NCI-H1417 treated with DMSO at 0.1 percent for 48 hours (cell line): ENCODE measurements at places on chromosomes 1 and 21.

DNA sequence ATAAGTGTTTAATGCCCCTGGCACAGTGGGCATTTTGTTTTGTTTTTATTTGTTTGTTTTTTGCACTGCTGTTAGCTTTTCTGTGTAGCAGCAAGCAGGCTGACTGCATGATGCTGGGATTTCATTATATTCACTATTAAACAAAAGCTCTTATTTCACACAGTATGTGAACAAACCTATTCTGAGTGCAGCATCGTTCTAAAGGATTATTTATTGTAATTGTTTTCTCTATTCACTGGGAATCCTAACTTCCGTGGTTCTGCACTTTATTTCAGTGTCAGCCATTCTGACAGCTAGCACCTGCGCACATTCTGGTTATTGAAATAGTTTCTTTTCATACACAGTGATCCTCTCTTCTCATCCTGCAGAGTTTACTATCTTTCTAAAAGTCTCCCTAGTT, 595.0 kb downstream of the NEGR1 start:
- no peak for DNase-seq

GRCh38 chr1:185474440-185475149, 157.6 kb upstream of the IVNS1ABP start:
- no peak for DNase-seq

DNA sequence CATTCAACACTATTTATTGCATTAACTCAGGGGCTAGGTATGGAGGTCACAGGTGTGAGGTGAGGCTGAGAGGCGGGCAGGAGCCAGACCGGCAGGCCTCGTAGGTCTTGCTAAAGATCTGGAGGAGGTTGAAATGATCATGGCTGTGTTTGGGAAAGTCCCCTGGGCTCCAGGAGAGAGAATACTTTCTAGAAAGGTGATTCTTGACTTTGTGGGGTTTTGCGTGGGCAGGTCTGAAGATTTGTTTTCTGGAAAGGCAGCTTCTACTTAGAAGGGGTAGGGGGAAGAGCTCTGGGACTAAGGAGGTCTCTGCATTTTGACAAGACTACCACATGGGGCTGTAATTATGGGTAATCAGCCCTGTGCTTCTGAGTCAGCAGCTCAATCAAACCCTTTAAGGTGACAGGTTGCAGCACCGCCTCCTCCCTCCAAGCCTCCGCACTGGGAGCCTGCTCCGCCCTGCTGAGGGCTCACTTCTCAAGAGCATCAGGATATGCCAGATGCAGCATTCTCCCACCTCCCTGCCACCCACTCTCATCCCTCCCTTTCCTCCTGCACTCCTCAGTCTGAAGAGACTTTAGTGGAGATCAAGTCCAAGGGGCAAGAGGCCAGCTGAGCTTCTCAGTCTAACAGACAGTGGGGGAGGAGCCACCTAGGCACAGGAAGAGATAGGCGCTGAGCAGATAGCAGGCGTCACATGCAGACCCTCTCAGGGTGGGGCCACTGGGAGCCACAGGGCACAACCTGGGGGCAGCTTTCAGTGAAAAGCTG, 30.5 kb downstream of the SLC30A1 start:
- DNase-seq, result peak; percentile 16

DNA sequence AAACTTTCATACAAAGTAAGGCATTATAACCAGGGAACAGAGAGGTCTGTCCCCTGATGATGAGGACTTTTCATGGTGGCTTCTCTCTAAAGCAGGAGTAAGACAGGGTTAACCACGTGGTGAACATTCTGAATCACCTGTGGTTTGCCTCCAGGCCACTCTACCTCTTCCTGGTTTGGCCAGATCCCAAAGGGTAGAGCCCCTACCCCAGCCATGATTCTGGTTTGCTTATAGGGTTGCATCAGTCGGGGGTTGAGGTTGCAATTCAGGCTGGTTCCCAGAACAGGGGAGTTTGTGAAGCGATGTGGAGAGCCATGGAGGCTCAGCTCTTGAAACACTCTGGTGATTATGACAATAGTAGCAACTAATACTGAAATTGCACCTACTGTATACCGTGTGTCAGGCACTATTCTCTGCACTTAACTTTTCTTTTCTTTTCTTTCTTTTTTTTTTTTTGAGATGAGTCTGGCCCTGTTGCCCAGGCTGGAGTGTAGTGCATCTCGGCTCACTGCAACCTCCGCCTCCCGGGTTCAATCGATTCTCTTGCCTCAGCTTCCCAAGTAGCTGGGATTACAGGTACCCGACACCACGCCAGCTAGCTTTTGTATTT, 8.3 kb downstream of the CNR2 start:
- DNase-seq, result no peak

GRCh38 chr1:11507309-11507708, 28.4 kb downstream of the DISP3 start:
- no peak for DNase-seq

GRCh38 chr1:16338961-16339360, 13.3 kb downstream of the FBXO42 start:
- DNase-seq, result no peak

- DNase-seq, result no peak
These were observed 84.5 kb downstream of the ATP6V1G3 start for GRCh38 chr1:198455966-198456365.

GRCh38 chr1:160125746-160126145, 10.2 kb downstream of the ATP1A2 start:
- no peak for DNase-seq

DNA sequence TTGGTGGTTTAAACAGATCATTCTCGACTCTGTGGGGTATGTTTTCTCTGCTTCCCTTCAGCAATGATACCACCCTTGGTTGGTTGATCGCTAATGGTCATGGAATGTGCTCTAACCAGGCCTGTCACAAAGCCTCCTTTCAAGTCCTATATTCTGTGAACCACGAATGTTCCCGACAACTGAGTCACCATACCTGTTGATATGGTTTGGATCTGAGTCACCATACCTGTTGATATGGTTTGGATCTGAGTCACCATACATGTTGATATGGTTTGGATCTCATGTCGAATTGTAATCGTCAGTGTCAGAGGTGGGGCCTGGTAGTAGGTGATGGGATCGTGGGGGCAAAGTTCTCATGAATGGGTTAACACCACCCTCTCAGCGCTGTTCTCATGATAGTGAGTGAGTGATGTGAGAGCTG, 10.2 kb upstream of the CAMK2N1 start:
- no peak for DNase-seq

- no peak for DNase-seq
These were observed 5.3 kb upstream of the LRRC8C start for GRCh38 chr1:89627596-89627962.
